ENCODE measurements at places on chromosomes 4 and X.
A peak's percentile ranks its signal among the peaks of the same experiment; 100 is the strongest.

GRCh38 chr4:41838590-41838989 lies 90.1 kb upstream of the PHOX2B start:
- no peak for DNase-seq
- no peak overlapping the region for H3K4me3 ChIP-seq
- H3K36me3 ChIP-seq, result no peaks in the 10 kb centered on the region
- no peak overlapping the region for H3K27ac ChIP-seq

- peaks cover 1% of the 10 kb centered on the region for H3K4me1 ChIP-seq
- H3K4me3 ChIP-seq, result no peak overlapping the region
- H3K27me3 ChIP-seq, result no peaks in the 10 kb centered on the region
- no peak for DNase-seq
These were observed 11.8 kb upstream of the SPON2 start for GRCh38 chr4:1183985-1184773.

DNA sequence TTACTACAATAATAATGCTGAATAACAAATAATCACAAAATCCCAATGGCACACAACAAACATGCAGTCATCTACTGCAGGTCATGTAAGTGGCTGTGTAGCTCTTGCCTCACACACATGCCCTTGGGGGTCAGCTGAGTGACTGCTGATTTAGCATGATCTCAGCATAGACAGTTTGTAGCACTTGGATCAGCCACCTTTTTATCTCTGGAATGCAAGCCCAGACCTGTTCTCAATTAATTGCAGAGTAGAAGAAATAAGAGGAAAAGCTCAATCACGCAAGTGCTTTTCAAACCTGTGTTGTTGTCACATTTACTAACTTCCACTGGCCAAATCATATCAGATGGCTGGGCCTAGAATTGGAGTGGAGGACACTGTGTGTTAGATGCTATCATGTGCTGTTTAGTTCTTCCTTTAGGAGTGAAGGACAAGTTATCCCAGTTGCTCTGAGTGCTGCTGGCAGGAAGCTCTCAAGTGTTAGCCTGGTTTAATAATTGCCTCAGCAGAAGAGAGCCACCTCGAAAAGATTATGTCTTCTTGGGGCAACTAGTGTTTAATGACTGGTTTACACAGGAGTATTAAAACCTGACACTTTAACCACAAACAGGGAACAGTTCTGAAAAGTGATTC lies 128.3 kb upstream of the EPHA5 start:
- H3K36me3 ChIP-seq, result no peaks in the 10 kb centered on the region
- no peaks in the 10 kb centered on the region for H3K4me1 ChIP-seq
- H3K27ac ChIP-seq, result no peak overlapping the region
- no peak overlapping the region for H3K4me3 ChIP-seq
- no peaks in the 10 kb centered on the region for H3K27me3 ChIP-seq

DNA sequence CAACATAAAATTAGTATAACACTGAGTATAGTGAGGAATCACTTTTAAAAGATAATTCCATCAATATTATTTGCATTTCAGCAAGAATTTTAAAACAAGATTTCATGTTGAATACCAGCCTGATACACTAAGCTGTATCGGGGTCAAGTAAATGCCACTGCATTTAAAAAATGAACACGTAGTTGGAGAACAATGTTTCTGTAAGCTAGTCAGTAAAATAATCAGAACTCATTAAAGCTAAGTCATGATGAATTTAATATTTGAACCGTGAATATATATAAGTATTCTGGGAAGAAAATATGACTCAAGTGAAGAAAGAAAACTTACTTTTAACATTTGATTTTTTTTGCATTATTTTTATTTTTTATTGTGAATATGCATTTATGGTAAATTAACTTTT lies 611.0 kb upstream of the PABPC4L start:
- no peaks in the 10 kb centered on the region for H3K27me3 ChIP-seq
- H3K4me3 ChIP-seq, result no peak overlapping the region
- H3K4me1 ChIP-seq, result no peaks in the 10 kb centered on the region
- DNase-seq, result no peak
- H3K27ac ChIP-seq, result no peak overlapping the region

DNA sequence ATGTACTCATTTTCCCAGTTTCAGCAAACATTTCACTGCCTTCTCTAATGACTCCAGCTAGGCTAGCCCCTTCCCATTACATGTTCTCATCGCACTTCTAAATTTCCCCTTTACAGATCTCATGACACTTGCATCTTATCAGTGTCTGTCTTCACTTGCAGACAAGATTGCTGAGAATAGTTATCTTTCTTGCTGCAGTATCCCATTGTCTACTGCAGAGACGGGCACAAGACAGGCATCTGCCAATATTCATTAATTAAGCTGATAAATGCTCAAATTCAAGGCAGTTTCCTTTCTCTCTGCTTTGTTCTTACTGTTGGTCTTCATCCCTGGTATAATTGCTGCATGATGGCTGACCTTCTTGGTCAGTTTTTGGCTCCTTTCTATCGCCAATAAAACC lies 175.9 kb downstream of the ANTXR2 start:
- H3K4me1 ChIP-seq, result no peaks in the 10 kb centered on the region
- H3K4me3 ChIP-seq, result no peak overlapping the region

- H3K36me3 ChIP-seq, result no peaks in the 10 kb centered on the region
- H3K4me1 ChIP-seq, result peaks cover 9% of the 10 kb centered on the region
- no peak overlapping the region for H3K27ac ChIP-seq
- H3K27me3 ChIP-seq, result no peaks in the 10 kb centered on the region
- H3K4me3 ChIP-seq, result no peak overlapping the region
- no peak for DNase-seq
These were observed 55.8 kb upstream of the ARHGAP24 start for GRCh38 chr4:85419103-85419502.

DNA sequence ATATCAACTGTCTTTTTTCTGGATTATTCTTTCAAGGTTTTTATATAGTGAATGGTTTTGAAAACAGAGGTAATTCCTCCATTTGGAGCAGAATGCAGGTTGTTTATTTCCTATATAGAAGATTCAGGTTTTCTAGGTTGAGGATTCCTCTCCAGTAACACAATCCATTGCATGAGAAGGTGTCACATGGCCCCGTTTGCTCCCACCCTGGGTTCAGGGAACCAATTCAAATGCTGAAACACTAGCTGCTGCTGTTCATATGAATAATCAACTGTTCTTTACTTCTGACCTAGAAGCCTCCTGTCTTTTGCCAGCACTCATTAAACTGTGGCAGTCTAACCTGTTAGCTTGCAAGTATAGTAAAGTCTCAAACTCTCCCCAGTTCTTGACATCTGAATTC lies 1316.9 kb upstream of the TENM3 start:
- no peaks in the 10 kb centered on the region for H3K36me3 ChIP-seq
- H3K4me1 ChIP-seq, result no peaks in the 10 kb centered on the region
- no peak overlapping the region for H3K27ac ChIP-seq
- no peaks in the 10 kb centered on the region for H3K27me3 ChIP-seq
- H3K4me3 ChIP-seq, result no peak overlapping the region
- no peak for DNase-seq

- no peaks in the 10 kb centered on the region for H3K4me1 ChIP-seq
- H3K27me3 ChIP-seq, result no peaks in the 10 kb centered on the region
- peaks cover 12% of the 10 kb centered on the region for H3K36me3 ChIP-seq
- no peak overlapping the region for H3K27ac ChIP-seq
- no peak overlapping the region for H3K4me3 ChIP-seq
These were observed 24.0 kb downstream of the RCHY1 start for GRCh38 chr4:75490155-75490554.

DNA sequence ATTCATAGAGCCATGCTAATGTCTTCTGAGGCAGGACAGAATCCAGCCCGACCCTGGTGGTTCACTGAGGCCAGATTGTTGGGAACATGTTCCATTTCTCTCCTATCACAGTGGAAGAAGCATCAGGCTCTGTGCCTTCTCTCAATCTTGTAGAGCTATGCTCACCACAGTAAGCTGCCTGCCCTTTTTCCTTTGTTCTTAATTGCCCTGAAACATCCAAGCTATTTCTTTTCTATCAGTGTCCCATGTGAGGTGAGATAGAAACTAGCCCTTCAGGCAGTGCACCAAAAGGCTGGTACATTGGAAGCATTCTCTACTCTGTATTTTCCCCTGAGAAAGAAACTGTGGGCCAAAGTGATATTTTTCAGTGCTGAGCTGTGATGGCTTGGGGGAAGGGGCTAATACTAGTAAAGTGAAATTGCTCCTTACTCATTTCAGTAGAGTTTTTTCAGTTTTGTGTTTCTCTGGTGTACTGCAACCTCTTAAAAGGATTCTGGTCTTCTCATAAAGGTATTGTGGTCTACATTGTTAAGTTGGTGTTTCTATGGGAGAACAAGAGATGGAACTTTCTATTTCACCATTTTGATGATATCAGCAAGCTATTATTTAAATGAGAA lies 611.2 kb downstream of the RPA4 start:
- no peak overlapping the region for H3K27ac ChIP-seq
- H3K27me3 ChIP-seq, result no peaks in the 10 kb centered on the region
- H3K4me1 ChIP-seq, result no peaks in the 10 kb centered on the region
- no peak overlapping the region for H3K4me3 ChIP-seq
- no peaks in the 10 kb centered on the region for H3K36me3 ChIP-seq
- no peak for DNase-seq

GRCh38 chr4:82623121-82623683 lies 61.4 kb upstream of the TMEM150C start:
- no peaks in the 10 kb centered on the region for H3K4me1 ChIP-seq
- DNase-seq, result no peak
- no peak overlapping the region for H3K27ac ChIP-seq

GRCh38 chrX:139692506-139692849 lies 15.5 kb downstream of the MCF2 start:
- no peaks in the 10 kb centered on the region for H3K27me3 ChIP-seq
- H3K36me3 ChIP-seq, result no peaks in the 10 kb centered on the region
- H3K27ac ChIP-seq, result no peak overlapping the region
- no peak for DNase-seq
- no peak overlapping the region for H3K4me3 ChIP-seq

DNA sequence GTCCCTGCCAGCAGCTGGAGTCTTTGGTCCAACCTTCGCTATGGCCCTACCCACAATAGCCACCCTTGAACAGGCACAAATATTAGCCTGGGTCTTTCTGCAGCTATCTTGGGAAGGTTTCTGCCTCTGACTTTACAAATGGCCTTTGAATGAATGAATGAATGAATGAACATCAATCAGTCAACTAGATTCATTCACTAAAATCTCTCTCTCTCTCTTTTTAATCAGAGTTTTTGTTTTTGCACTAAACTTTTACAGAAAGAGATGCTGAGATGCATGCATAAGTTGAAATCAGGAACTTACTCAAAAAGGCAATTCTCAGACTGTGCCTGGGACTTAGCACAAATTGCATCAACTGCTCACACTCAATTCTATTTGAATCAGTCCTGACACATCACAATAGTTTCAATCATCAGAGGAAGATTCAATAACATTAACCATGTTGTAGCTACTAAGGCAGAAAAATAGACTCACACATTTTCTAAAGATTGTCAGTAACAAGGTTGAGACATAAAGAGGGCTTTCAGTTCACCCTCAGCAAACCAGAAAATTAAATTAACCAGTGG lies 55.0 kb downstream of the ANXA3 start:
- peaks cover 2% of the 10 kb centered on the region for H3K36me3 ChIP-seq
- no peaks in the 10 kb centered on the region for H3K27me3 ChIP-seq
- no peaks in the 10 kb centered on the region for H3K4me1 ChIP-seq

DNA sequence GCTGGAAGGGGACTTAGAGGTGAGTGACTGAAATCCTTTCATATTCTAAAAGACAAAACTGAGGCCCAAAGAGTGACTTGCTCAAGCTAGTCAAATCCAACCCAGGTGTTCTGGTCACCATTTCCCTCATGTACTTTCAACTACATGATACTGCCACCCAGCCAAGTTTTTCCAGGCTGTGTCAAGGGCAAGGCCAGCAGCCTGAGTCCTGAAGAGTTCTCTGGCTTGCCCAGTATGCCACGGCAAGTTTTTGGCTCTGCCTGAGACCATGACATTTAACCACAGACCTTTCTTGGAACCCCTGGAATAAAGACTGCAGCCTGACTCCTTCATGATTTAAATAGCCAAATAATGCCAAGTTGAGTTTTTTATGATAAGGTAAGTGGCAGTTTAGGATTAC lies 10.7 kb upstream of the TMEM164 start:
- no peak overlapping the region for H3K27ac ChIP-seq
- no peaks in the 10 kb centered on the region for H3K27me3 ChIP-seq
- no peaks in the 10 kb centered on the region for H3K36me3 ChIP-seq
- H3K4me1 ChIP-seq, result no peaks in the 10 kb centered on the region
- H3K4me3 ChIP-seq, result no peak overlapping the region

- no peaks in the 10 kb centered on the region for H3K27me3 ChIP-seq
- H3K4me3 ChIP-seq, result no peak overlapping the region
- no peak overlapping the region for H3K27ac ChIP-seq
- no peak for DNase-seq
- no peaks in the 10 kb centered on the region for H3K4me1 ChIP-seq
- H3K36me3 ChIP-seq, result no peaks in the 10 kb centered on the region
These were observed 129.7 kb upstream of the USP38 start for GRCh38 chr4:143054971-143055370.

GRCh38 chr4:105715692-105716278 lies 7.2 kb downstream of the GSTCD start:
- DNase-seq, result peak; percentile 13
- H3K4me3 ChIP-seq, result no peak overlapping the region
- H3K27ac ChIP-seq, result no peak overlapping the region
- H3K36me3 ChIP-seq, result no peaks in the 10 kb centered on the region
- no peaks in the 10 kb centered on the region for H3K4me1 ChIP-seq

DNA sequence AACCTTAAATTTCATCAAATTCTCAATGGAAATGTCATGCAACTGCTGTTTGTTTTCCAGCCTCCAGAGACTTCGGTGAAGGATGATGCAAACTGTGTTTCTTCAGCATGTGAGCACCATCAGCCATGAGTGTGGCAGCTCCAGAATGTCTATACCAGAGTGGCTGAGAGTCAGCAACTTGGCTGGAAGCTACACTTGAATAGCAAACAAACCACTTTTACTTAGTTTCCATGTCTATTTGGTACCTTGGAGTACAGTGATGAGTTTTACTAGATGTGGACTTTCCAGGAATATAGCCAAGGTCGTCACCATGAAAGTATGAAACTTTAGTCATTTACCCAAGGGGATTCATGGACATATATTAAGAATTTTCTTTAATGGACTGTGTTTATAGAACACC lies 4.3 kb upstream of the IL21 start:
- no peaks in the 10 kb centered on the region for H3K4me1 ChIP-seq
- no peak overlapping the region for H3K27ac ChIP-seq
- H3K4me3 ChIP-seq, result no peak overlapping the region
- DNase-seq, result no peak
- no peaks in the 10 kb centered on the region for H3K27me3 ChIP-seq

- no peaks in the 10 kb centered on the region for H3K4me1 ChIP-seq
- no peak overlapping the region for H3K27ac ChIP-seq
- no peaks in the 10 kb centered on the region for H3K27me3 ChIP-seq
- no peak overlapping the region for H3K4me3 ChIP-seq
- H3K36me3 ChIP-seq, result no peaks in the 10 kb centered on the region
These were observed 1077.8 kb downstream of the ARAP2 start for GRCh38 chr4:35166466-35166865.

DNA sequence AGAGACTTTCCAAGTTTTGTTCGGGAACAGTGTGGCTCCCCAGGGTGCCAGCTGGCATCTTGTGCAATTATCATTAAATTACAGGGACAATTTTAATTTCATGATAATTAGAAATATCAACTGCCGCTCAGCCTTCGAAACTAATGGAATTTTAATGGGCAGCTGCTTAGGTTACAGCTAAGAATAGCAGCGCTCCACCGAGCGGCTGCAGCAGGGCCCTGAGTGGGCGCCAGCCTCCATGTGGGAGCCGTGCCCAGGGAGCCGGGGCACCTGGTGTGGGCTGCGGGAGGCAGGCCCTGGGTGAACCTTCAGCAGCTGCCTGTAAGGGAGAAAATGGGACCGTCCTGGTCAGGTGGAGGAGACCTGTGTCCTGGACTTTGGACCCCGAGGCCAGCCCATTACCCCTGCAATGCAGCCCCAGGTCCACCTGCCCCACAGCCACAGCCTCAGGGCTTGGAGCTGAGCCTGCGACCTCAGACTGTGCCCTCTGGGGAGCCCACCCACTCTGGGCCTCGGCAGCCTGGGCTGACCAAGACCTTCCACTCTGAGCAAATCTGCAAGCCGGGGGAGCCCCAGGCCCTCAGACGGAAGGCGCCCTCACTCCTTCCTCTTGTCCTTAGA lies 21.1 kb downstream of the MSANTD1 start:
- no peaks in the 10 kb centered on the region for H3K4me1 ChIP-seq
- H3K27ac ChIP-seq, result no peak overlapping the region
- H3K4me3 ChIP-seq, result no peak overlapping the region
